ENCODE measurements at places on chromosomes 13 and 19.
A peak's percentile ranks its signal among the peaks of the same experiment; 100 is the strongest.

DNA sequence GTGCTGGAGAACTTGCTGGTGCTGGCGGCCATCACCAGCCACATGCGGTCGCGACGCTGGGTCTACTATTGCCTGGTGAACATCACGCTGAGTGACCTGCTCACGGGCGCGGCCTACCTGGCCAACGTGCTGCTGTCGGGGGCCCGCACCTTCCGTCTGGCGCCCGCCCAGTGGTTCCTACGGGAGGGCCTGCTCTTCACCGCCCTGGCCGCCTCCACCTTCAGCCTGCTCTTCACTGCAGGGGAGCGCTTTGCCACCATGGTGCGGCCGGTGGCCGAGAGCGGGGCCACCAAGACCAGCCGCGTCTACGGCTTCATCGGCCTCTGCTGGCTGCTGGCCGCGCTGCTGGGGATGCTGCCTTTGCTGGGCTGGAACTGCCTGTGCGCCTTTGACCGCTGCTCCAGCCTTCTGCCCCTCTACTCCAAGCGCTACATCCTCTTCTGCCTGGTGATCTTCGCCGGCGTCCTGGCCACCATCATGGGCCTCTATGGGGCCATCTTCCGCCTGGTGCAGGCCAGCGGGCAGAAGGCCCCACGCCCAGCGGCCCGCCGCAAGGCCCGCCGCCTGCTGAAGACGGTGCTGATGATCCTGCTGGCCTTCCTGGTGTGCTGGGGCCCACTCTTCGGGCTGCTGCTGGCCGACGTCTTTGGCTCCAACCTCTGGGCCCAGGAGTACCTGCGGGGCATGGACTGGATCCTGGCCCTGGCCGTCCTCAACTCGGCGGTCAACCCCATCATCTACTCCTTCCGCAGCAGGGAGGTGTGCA lies 587 bp downstream of the S1PR4 start:
- DNase-seq, result peak; percentile 55

GRCh38 chr19:5024282-5024681 lies 55.4 kb downstream of the KDM4B start:
- DNase-seq, result no peak

- no peak for DNase-seq
Observed at GRCh38 chr19:42115219-42115618, 17.0 kb downstream of the POU2F2 start.

GRCh38 chr13:28313579-28313978 lies 175.2 kb downstream of the PAN3 start:
- DNase-seq, result no peak

- no peak for DNase-seq
Observed at GRCh38 chr19:29404951-29405727, 120.7 kb upstream of the VSTM2B start.

DNA sequence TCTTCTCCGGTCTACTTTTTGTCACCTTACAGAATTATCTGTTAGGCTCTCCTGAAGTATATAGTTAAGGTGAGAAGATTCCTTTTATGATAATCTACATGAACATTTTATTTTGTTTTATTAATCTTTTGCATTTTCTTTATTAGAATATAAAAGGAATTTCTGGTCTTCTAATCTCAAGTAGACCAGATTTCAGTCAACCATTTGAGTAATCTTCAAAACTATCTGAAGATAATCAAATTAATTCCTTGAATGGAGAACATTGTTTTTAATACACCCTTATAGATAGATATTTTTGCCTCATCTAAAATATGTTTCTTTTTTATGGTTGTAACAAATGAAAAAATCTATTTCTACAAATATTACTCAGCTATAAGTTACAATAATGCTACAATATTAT lies 381.7 kb upstream of the PCDH20 start:
- no peak for DNase-seq

- DNase-seq, result no peak
Observed at GRCh38 chr13:110802260-110802659, 88.8 kb downstream of the ING1 start.

- peak; percentile 23 for DNase-seq
Observed at GRCh38 chr19:56098731-56099568, 22.1 kb downstream of the ZNF787 start.

GRCh38 chr19:31071136-31071855 lies 277.9 kb downstream of the TSHZ3 start:
- no peak for DNase-seq

GRCh38 chr19:51799034-51799773 lies 4.2 kb downstream of the FPR3 start:
- no peak for DNase-seq

GRCh38 chr13:42594481-42595252 lies 20.7 kb downstream of the TNFSF11 start:
- peak; percentile 72 for DNase-seq

DNA sequence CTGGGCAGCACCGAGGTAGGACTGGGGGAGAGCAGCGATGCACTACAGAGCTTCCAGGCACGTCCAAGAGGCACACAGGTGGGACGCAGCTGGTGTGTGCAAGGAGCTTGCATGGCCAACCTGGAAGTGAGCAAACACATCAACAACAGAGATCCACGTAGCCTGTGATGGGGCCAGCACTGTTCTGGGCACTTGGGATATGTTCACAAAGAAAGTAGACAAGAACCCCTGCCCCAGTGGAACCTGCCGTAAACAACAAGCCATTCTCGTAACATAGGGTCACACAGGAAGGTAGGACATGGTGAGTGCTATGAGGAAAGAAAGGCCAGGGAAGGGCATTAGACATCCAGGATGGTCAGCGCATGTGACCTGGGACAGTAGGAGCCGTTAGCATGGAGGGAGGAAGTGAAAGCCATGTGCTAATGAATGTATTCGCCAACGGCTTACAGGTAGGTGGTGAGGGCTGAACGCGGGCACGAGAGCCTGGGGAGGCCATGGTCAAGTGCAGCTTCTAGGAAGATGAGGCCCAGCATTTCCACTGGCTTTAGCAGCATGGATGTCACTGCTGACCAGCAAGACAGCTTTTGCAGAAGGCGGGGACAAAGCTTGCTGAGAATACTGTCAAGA lies 105.5 kb downstream of the TEX26 start:
- DNase-seq, result no peak

DNA sequence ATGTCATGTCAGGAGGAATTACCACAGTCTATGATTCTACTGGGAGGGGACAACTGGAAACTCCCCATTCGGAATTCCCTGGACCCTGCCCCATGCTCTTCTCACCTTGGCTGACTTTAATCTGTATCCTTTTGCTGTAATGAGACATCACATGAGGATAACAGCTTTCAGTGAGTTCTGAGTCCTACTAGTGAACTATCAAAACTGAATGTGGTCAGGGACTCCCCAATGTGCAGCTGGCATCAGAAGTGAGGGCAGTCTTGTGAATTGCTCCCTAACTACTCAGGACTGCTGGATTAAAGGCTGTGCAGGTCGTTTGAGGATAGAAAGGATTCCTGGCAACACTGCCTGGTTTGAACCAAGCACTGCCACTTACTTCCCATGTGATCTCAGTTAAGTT lies 15.2 kb downstream of the SIGLEC7 start:
- DNase-seq, result no peak

DNA sequence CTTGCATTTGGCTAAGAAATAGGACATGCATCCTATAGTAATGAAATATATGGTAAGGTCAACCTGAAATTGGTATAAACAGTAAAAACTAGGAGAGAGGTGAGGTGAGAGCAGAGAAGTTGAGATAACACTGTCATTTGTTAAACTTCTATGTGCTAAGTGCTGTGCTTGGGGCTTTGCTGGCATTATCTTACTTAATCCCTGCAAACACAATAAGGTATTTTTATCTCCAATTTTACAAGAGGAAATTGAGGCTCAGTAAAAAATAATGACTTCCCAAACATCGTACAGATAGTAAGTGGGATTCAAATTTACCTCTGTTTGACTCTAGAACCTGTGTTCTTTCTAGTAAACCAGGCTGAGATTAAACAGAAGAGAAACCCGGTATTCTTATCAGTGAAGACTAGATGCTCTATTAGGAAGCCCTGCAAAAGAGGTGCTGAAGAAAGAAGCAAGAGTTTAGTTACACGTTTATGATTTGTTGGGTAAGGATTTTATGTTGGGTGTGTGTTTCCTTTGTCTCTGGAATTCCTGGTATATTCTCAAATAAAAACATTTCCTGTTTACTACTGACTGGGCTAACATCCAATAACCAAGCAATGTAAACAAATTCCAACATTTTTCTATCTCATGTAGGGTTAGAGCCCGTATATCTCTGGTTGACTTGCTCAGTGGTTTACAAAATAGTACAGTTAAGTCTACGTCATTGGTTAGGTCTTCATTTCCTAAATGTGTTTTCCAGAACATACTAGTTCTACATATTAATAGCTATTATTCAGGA lies 137.3 kb upstream of the FNDC3A start:
- no peak for DNase-seq

GRCh38 chr19:37987356-37988332 lies 80.6 kb downstream of the SIPA1L3 start:
- no peak for DNase-seq

DNA sequence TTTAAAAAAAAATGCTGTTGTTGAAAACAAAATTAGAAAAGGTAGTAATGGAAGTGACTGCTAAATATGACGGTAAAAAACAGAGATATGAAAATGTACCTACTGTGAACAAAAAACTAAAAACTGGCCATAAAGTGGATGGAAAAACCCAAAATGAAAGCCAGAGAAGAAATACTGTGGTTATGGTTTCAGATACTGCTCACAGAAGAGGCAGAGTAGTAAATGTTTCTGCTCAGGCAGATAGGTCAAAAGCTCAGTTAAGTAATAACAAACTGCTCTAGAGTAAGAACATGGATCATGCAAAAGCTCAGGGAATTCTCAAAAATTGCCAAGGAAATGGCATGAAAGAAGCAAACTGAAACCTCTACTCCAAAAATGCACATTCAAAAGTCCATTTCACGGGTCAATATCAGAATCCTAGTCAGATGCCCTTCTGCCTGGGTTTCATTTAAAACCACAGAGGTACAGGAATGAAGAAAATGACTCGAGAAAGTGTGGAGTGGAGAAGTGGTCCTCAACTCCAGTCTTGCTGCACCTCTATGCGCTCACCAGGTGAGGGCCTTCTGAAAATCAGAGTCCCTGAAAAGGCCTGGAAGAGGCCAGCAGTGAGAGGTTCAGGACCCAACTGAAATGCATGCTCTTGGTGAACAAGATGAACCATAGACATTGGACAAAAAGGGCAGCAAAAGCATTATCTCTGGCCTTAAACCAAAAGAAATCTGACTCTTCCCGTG lies 315.0 kb upstream of the SPRY2 start:
- no peak for DNase-seq

DNA sequence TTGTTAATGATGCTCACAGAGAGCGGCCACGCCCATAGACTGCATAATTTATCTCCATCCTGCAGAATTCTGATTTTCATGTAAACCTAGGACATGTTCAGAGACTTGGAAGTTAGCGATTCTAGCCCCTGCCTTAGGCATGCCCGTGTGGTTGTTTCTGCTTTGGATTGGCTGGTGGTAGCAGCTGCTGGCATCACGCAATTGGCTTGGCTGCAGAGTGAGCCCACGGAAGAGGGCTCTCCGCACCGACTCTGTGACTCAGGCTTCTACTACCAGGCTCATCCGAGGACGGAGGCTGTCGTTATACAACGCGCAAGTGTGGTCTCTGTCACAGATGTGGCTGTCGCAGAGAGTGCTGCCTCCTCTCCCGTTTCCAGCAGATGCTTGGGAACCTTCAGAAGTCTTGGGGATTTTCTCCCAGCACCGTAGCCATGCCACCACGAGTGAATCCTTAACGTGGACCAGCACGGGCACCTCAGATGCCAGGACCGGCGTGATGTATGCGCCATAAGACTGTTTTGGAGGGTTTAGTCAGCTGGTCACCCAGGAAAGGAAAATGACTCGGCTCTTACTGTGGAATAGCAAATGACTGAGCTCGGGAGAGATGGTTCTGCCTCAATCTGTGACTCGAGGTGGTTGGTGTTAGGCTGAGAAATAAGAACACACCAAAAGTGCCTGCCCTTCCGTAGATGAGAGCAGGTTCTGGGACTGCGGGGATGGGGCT lies 61.0 kb upstream of the F7 start:
- no peak for DNase-seq

GRCh38 chr19:41111750-41112295 lies 2.4 kb upstream of the CYP2F1 start:
- no peak for DNase-seq

- no peak for DNase-seq
Observed at GRCh38 chr19:7863971-7864689, 10.1 kb downstream of the PRR36 start.

DNA sequence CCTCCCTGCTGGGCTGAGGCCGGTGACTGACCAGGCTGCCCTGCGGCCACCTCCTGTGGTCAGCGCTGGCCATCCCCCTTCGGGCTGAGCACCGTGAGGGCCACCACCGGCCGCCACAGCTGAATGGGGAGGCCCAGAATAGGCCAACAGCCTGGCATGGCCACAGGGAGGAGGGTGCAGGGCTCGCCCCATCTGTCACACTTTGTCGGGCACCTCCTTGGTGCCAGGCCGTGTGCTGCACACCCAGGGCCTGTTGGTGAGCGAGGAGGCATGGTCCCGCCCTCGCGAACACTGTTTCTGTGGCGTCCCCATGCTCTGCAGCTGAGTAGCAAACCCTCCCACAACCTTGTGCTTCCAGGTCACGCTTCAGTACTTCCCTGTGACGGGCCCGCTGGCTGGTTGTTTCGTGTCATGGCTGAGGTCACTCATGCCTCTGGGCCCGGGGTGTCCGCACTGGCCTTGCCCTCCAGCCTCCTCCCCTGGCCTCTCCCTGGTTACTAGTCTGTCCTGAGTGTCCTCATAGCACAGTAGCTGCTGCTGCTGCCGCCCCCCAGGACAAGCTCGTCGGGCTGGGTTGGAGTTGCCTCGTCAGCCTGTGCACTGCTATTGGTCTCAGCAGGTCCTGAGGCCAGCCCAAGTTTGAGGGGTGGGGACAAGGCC lies 15.2 kb downstream of the EPN1 start:
- DNase-seq, result no peak

DNA sequence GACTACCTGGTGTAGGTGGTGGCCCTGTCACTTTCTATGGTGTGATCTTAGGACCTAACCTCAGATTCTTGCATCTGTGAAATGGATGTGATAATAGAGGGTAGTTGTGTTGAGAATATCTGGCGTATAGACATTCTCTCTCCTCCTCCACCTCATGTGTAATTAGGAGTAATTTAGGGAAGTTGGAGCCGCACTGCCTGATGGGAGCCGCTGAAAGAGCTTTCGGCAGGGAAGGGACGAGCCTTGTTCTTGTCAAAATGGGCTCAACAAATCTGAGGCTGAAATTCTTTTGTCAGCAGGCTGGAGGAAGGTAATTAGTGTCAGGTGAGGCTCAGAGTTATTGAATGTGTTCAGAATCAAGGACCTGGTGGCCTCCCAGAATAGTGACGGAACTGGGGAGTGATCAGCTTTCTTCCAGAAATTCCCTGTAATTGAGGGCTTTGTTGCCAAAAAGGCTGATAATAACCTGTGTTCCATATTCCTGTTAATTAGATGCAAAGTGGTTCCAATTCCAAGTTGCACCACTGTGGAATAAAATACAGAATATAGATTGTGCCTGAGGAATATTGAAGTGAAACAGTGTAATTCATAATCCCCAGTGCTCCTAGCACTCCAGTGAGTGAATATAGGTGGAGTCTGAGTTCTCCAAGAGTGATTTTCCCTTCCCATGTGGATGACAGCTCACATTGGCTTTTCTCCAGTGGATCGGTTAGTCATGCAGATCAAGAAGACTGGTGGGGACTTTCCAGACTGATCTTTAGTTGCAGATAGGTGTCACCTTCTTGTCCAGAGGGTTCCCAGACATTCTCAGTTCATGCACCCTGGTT lies 47.5 kb downstream of the SPATA13 start:
- no peak for DNase-seq
